ENCODE measurements at places on chromosomes 11 and 22.

DNA sequence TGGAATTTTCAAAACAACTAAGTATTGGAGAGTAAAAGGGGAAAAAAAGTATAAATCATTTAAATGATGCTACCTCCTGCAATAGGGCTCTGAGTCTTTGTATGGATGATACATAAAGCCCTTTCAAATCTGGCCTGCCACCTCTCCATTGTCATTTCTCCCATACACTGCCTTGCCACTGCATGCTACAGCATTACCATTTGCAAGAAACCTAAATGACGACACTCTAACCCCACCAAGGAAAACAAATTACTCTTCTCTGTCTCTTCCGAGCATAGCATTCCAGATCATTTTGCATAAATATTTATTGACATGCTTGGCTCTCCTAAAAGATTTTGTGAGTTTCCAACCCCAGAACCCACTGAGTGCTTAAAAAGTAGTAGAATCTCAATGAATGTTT lies 34.5 kb upstream of the PRSS23 start:
- DNase-seq, result no peak

GRCh38 chr11:11620173-11620920 lies 1.5 kb downstream of the GALNT18 start:
- no peak for DNase-seq

DNA sequence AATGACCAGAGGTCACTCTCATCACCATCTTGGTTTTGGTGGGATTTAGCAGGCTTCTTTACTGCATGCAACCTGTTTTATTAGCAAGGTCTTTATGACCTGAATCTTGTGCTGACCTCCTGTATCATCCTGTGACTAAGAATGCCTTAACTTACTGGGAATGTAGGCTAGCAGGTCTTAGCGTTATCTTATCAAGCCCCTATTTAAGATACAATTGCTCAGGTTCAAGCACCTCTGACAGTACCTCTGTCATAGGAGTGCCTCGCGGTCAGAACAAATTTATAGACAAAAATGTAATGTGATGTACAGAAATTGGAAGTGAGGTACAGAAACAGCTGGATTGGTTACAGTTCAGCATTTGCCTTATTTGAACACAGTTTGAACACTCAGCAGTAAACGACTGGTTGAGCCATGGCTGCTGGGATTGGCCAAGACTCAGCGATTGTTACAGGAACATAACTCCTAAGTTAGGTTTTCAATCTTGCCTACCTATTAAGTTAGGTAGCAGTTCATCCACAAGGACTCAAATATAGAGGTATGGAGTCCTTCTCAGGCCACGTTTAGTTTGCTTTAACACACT lies 16.1 kb upstream of the TMEM123 start:
- no peak for DNase-seq

DNA sequence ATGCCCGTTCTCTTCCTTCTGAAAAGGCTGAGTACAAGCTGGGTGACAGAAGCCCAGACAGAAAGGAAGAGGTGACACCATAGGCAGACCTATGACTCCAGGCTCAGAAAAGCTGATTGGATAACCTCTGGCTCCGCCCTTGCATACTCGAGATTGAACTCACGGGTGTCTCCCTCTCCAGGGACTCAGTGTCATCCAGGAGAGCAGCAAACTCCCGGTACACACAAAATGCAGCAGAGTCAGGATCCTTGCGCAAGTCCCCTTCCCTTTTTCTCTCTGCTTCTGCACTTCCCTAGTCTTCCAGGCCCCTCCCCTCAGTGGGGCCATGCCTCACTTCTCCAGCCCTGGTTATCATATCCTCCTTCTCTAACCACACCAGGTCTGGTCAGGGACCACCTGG lies 9.8 kb downstream of the SCN4B start:
- DNase-seq, result no peak

- DNase-seq, result no peak
Observed at GRCh38 chr11:104736502-104736901, 161.8 kb downstream of the CASP12 start.

DNA sequence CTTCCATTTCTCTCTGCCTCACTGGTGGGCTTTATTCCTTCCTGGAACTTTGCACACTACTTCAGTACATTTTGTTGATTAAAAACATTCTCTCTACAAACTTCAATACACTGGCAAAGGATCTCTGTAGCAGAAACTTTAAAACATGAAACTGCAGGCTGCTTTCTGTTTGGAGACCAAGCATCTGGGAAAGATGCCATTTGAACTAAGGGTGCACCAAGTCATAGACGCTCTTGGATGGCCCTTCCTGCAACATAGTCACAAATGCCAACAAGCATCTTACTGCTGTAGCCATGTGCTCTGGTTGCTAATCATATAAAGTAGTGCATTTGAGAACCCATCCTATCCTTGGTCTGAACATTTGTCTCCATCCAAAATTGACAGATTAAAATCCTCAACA lies 56.4 kb downstream of the SNX19 start:
- no peak for DNase-seq
